Right atrium auricular region (tissue), 2 donors: ENCODE measurements at places on chromosomes 4 and X.
A peak's percentile ranks its signal among the peaks of the same experiment; 100 is the strongest.

- H3K27me3 ChIP-seq, result no peaks in the 10 kb centered on the region
- no peaks in the 10 kb centered on the region for H3K4me1 ChIP-seq
- H3K36me3 ChIP-seq, result no peaks in the 10 kb centered on the region
- no peak overlapping the region for H3K27ac ChIP-seq
Observed at GRCh38 chr4:70239884-70240591, 2.4 kb upstream of the CSN3 start.

- DNase-seq, result no peak
- no peak overlapping the region for H3K4me3 ChIP-seq
- peaks cover 37% of the 10 kb centered on the region for H3K36me3 ChIP-seq
Observed at GRCh38 chr4:8370106-8370787, 70.3 kb downstream of the ACOX3 start.

DNA sequence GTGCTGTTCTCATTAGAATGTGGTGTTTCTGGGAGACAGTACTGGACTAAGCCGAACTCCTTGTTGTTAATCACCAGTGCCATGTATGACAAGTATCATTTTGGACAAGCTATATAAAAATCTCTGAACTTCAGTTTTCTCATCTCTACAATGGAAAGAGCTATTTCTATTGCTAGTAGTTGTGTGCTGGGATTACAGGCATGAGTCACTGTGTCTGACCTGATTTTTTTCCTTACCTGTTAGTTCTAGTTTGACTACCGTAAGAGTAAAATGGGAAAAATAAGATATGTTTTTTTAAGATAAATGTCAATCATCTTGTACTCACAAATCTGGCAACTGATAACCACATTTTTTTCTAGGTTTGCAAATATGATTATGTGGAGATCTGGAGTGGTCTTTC is 192.3 kb downstream of the TLL1 start:
- H3K27ac ChIP-seq, result no peak overlapping the region
- no peaks in the 10 kb centered on the region for H3K36me3 ChIP-seq
- no peaks in the 10 kb centered on the region for H3K27me3 ChIP-seq
- no peak for DNase-seq

DNA sequence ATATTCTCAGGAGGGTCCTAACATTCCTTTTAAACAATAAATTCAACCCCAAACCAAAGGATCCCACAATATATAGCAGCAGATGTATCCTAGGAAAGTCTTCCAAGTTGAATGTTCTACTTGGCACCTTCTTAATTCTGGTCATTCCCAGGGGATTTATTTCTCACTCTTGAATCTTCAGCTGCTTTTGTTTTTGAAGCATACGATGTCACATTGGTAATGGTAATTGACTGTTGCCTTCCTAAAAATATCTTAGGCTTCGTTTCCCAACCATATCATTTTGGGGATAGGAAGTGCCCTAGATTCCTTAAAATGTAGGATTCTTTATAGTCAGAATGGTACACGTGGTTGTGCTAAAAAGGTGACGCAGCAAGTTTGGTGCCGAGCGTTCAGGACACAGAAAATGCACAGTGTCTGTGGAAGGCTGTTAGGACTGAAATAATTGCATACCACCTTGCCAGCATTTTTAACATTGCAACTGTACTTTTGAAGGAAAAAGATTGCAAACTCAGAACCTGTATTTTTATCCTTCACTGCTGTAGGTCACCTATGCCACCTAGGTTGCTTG is 8.1 kb downstream of the SNX25 start:
- no peaks in the 10 kb centered on the region for H3K27me3 ChIP-seq
- DNase-seq, result no peak
- peaks cover 28% of the 10 kb centered on the region for H3K4me1 ChIP-seq
- no peaks in the 10 kb centered on the region for H3K36me3 ChIP-seq
- H3K27ac ChIP-seq, result peak overlapping the region; percentile 35

DNA sequence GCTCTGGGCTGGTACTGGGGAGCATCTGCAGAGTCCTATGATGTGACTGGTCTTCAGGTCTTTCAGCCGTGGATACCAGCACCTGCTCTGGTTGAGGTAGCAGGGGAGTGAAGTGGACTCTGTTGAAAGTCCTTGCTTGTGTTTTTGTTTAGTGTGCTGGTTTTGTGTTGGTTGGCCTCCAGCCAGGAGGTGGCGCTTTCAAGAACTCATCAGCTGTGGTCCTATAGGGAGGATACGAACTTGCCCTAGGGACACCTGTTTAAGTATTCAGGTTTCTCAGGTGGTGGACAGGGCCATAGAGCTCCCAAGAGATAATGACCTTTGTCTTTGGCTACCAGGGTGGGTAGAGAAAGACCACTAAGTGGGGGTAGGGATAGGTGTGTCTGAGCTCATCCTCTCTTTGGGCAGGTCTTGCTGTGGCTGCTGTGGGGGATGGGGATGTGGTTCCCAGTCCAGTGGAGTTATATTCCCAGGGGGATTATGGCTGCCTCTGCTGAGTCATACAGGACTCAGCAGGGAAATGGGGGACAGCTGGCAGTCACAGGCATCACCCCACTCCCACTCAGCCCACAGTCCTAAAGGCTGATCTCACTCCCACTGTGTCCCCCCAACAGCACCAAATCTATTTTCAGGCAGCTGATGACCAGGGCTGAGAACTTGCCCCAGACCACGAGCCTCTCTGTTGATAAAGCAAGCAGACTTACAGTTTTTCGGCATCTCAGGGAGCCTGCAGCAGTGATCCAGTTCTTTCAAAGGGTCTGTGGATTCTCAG is 24.1 kb downstream of the MSMO1 start:
- H3K36me3 ChIP-seq, result no peaks in the 10 kb centered on the region
- DNase-seq, result no peak
- no peaks in the 10 kb centered on the region for H3K27me3 ChIP-seq
- no peaks in the 10 kb centered on the region for H3K4me1 ChIP-seq

DNA sequence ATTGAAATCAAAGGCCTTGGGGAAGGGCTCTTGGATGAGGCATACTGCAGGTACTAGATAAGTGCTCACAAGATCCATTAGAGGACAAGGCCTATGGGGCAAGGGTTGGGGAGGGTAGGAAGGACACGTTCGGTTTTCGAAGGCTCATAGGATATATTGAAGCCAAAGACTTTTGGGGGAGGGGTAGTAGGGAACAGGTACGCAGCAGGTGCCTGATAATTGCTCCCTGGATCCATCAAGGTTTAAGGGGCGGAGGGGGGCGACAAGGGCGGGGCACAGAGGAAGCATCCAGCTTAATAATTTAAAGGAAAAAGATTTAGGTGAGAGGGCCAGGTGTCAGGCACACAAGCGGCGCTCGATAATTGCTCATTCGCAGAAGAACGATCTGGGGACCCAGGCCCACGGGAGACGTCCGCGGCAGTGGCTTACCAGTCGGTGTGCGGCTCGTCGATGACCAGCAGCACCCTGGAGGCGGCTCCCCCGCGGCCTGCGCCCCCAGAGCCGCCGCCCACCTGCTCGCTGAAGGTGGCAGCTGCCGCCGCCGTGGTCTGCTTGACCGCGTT is 653 bp downstream of the SYN1 start:
- no peak overlapping the region for H3K27ac ChIP-seq
- no peak overlapping the region for H3K4me3 ChIP-seq
- H3K36me3 ChIP-seq, result no peaks in the 10 kb centered on the region
- DNase-seq, result no peak
- peaks cover 5% of the 10 kb centered on the region for H3K4me1 ChIP-seq

- DNase-seq, result no peak
- no peaks in the 10 kb centered on the region for H3K4me1 ChIP-seq
- H3K4me3 ChIP-seq, result no peak overlapping the region
Observed at GRCh38 chr4:174919886-174920423, 1.8 kb downstream of the ADAM29 start.

DNA sequence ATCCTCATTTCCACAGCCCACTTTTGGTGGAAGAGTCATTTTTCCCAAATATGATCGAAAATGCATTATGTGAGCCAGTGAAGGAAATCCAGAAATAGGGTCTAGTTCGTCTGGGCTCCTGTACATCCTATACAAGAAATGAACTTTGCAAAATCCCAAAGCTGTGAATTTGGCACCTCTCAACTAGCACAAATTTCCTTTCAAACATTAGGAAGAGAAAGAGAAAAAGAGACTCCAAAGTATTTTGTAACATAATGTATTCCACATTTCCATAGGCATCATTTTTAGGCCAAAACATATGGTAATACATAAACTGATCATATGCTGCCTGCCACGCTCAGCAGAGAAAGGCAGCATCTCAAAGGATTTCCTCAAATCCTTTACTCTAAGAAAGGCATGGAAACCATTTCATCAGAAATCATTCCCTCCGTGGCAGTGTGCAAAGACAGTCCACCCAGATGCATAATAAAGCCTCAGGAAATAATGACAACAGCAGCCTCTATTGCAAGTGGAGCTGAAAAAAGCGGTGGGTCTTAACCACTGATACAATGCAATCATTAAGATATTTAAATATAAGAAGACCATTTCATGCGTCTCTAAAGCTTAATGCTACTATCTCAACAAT is 56.8 kb downstream of the ANOS1 start:
- H3K27me3 ChIP-seq, result no peaks in the 10 kb centered on the region
- no peak for DNase-seq
- H3K36me3 ChIP-seq, result no peaks in the 10 kb centered on the region
- no peak overlapping the region for H3K4me3 ChIP-seq
- H3K4me1 ChIP-seq, result no peaks in the 10 kb centered on the region

GRCh38 chr4:145132511-145133098 is 34.5 kb downstream of the ABCE1 start:
- H3K27ac ChIP-seq, result no peak overlapping the region
- H3K4me3 ChIP-seq, result no peak overlapping the region

DNA sequence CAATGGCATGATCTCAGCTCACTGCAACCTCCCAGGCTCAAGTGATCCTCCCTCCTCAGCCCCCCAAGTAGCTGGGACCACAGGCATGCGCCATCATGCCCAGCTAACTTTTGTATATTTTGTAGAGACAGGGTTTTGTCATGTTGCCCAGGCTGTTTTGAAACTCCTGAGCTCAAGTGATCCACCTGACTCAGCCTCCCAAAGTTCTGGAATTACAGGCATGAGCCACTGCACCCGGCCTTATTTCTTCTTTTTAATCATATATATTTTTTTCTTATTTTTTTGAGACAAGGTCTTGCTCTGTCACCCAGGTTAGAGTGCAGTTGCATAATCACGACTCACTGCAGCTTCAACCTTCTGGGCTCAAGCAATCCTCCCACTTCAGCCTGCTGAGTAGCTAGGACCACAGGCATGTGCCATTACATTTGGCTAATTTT is 184.0 kb downstream of the TSPAN5 start:
- no peak overlapping the region for H3K4me3 ChIP-seq
- H3K27me3 ChIP-seq, result no peaks in the 10 kb centered on the region
- H3K27ac ChIP-seq, result no peak overlapping the region
- no peak for DNase-seq

DNA sequence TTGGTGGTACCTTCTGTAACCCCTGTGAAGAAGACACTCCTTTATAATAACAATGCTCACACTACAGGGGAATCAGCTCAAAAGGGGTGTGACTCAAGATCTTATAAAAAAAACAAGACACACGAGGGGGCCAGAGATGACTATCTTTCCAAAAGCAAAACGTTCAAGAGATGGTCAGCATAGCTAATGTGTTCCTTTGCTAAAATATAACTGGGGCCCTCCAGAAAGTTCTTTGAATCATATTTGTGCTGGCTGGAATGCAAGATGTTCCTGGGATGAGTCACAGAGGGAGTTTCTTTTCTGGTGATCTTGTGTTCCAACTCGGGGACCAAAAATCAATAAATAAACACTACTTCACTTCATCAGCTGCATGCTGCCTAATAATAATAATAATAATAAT is 46.5 kb downstream of the RAI2 start:
- no peak overlapping the region for H3K27ac ChIP-seq
- H3K4me3 ChIP-seq, result no peak overlapping the region
- no peaks in the 10 kb centered on the region for H3K36me3 ChIP-seq
- H3K4me1 ChIP-seq, result peaks cover 10% of the 10 kb centered on the region

- no peak overlapping the region for H3K4me3 ChIP-seq
- no peaks in the 10 kb centered on the region for H3K4me1 ChIP-seq
- no peaks in the 10 kb centered on the region for H3K36me3 ChIP-seq
- no peak for DNase-seq
- no peaks in the 10 kb centered on the region for H3K27me3 ChIP-seq
- no peak overlapping the region for H3K27ac ChIP-seq
Observed at GRCh38 chr4:83865417-83866150, 329.7 kb downstream of the GPAT3 start.

DNA sequence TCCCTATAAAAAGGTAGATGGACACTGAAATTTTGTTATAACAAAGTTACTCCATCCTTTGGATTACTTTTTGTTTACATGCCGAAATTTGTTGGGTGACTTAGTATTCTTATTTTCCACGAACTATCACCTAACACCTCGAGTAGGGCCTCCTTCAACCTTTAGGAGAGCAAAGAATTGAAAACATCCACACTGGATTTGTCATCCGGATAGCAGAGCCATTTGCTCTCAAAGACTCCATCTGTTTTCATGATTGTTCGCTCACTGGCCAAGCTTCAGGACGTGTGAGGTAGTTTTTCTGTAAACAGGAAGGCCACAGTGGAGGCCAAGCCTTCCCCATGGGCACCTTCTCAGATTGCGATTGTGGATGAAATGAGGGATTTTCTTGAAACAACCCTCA is at the start of gene ADAD1:
Gene ADAD1 (plus strand): TSS at position 301 of the 400 bp plus-strand sequence. CDS start 1,059 bp downstream, outside the sequence.
- no peak within 1 kb of the TSS for H3K27ac ChIP-seq
- no peak within 1 kb of the TSS for H3K4me3 ChIP-seq
- no peaks in the 10 kb centered on the region for H3K4me1 ChIP-seq
- H3K36me3 ChIP-seq, result no peaks in the 10 kb centered on the region

DNA sequence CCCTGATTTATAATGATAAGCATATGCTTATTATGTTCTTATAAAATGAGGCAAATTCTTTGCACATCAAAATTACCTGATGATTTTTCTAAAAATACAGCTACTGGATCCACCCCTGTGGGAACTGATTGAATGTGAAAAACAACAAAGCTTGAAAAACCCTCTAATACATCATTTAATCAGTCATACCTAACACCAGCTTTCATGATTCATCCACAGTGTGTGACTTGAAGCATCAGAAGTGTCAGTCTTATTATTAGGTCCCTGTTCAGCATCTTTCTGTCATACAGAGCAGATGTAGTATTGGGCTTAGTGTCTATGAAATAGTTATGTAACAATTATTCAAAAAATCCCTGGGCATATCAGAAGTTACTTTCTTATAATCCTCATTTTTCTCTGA is 671.3 kb upstream of the GALNT7 start:
- H3K4me1 ChIP-seq, result no peaks in the 10 kb centered on the region
- no peaks in the 10 kb centered on the region for H3K27me3 ChIP-seq
- H3K36me3 ChIP-seq, result no peaks in the 10 kb centered on the region

- no peak overlapping the region for H3K4me3 ChIP-seq
- H3K4me1 ChIP-seq, result no peaks in the 10 kb centered on the region
- no peak overlapping the region for H3K27ac ChIP-seq
- H3K36me3 ChIP-seq, result no peaks in the 10 kb centered on the region
- DNase-seq, result no peak
- H3K27me3 ChIP-seq, result no peaks in the 10 kb centered on the region
Observed at GRCh38 chrX:72048510-72049455, 82.9 kb downstream of the RTL5 start.

GRCh38 chr4:175970724-175971123 is 94.9 kb upstream of the WDR17 start:
- no peaks in the 10 kb centered on the region for H3K4me1 ChIP-seq
- H3K27me3 ChIP-seq, result no peaks in the 10 kb centered on the region
- no peak overlapping the region for H3K27ac ChIP-seq
- no peak for DNase-seq

DNA sequence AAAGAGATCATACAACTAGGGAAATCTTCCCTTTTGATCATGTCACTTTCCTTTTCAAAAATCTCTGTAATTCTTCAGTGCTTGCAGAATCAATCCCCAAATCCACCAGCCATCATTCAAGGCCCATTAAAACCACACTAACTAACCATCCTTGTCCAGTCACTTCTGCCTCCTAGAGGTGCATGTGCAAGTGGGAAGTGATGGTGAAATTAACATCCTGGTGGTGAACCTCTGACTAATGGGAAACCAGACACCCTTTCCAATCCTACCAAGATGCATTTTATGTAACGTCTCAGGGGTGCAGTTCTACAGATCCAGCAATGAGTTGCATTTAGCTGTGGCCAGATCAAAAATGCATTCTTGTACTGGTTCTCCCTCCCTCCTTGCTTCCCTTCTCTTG is 341.8 kb downstream of the RAPGEF2 start:
- no peaks in the 10 kb centered on the region for H3K36me3 ChIP-seq
- H3K27me3 ChIP-seq, result no peaks in the 10 kb centered on the region
- no peak overlapping the region for H3K4me3 ChIP-seq
